ENCODE measurements at places on chromosomes 1 and 21.

DNA sequence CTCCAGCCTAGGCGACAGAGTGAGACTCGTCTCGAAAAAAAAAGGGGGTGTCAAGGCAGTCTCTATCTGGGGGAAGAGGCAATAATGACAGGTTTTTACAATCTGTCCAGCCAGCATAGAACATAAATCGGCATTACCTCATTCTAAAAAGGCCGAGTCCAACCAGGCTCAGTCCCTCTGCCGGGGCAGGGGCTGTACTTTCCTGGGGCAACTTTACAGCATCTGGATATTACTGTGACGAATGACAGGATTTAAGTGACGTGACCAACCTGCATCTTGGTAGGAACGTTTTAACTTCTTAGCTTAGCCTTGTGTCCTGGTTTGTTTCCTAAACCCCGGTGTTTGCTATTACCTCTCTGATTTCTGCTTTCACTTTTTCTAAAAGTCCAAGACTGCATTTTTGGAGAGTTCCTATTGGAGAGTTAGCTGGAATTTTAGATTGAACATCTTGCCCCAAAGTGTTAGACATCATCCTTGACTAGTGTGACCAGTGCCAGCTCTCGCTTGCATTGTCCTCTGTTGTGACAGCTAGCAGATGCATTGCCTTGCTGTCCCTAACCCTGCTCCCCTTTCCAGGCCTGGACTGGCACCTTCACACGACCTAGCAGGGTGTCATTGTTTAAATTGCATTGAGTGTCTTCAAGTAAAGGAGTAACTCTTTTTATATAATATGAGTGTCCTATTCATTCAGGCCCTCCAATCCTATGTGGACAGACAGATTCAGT is 96.5 kb downstream of the TGFBR3 start:
- no peak for DNase-seq

DNA sequence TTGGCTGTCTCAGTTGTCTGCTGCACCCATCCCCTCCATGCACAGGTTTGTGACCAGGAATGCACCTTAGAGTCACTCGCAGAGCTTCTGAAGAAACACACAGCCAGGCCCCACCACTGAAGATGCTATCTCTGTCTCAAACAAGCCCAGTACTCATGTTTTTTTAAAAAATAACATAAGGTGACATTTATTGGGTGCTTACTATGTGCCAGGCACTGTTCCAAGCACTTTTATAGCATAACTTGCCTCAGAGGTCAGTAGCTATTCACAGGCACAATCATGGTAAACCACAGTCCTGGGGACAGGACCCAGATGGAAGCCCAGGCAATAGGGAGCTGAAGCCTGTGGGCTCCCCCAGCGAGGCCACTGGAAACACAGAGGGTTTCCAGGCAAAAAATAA is 8.8 kb upstream of the ATP13A2 start:
- no peak for DNase-seq

DNA sequence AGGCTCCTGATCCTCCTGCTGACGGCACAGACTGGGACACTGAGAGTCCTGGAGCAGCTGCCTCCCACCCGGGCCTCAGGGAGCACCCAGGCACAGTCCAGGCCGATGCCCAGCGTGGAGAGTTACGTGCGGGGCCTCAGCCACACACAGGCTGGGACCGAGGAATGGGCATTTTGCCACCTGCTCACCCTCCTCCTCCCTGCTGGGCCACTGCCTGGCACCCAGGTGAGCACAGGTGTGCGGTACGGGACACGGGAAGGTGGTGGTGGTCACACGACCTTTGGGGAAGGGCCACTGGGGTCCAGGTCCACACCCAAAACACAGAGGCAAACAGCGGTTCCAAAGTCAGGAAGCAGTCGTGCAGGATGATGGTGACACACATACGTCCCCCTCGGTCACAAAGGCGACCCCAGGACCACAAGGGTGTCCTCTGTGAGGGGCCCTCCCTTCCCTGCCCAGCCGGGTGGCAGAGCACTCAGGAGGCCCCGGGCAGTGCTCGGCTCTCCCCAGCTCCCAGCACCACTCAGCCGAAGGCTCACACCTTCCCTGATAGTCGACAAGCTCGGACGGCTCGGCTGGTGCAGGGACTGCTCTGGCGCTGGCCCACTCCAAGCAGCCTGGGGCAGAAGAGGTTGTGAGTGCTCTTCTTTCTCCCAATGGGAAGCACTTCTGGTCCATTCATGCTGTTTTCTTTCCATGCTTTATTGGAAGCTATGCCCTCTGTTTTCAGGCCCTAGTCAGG is 14.3 kb downstream of the MORN1 start:
- no peak for DNase-seq

GRCh38 chr1:43275826-43276620 is 6.2 kb downstream of the TMEM125 start:
- DNase-seq: no peak

DNA sequence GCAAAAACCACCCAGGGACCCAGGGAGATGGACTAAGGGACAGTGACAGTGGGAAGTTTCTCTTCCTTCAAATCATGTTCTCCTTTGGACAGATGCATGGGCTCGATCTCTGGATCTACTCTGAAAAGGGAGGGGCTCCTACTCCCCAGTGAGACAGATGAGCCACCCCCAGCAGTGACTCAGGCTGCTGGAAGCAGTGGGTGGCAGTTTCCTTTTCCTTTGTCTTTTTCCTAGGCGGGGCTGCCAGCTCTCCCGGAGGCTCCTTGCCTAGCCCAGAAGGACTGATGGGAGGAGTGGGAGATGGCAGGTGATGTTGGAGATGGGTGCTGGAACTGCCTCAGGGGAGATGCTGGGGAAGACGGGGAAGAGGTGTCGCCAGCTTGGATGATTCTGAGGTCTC is 41.0 kb upstream of the IGSF21 start:
- no peak for DNase-seq

DNA sequence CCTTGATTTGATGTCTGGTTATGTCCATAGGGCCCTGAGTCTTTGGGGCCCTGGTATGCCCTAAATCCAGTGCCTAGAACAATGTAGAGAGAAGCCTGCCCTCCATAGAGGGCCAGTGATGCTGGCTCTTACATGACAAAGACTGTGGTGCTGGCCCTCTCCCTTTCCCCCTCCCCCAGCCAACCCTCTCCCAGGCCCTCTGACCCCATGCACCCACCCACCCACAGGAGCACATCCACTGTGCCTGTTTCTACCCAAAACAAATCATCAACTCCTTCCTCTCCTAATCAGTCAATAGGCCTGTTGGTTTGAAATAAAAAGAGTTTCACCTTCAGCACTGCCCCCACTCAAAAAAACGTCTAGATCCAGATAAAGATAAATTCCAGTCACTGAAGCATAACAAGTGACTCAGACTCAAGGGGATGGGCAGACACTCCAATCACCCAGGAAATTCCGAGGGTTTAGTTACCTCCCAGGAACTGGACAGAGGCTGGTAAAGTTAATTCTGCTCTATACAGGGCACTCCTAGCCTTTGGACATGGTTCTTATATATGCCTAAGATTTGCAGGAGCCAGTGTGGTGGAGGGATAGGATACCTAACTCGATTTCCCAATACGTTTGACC is 144.8 kb upstream of the VANGL1 start:
- DNase-seq: no peak
